Occipital lobe (tissue), 3 donors: ENCODE measurements at places on chromosomes 3 and 15.

GRCh38 chr15:85865070-85865684 lies 70.5 kb upstream of the KLHL25 start:
- no peak for DNase-seq

DNA sequence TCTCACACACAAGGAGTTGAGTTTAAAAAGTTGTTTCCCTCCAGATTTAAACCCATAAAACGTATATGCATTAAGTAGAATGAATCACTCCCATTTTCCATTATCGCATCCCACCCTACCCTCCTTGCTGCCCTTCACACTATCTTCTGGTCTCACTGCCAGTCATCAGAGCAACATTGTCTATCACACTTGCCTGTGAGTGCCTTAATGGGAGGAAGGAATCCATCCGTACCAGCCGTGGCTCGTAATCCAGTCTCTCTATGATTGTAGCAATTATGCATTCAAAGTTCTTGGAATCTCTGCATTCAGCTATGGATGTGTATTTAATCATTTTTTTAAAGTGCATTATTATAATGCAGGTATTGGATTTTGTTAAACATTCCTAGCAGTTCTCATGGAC lies 1.9 kb downstream of the TMEM266 start:
- no peak for DNase-seq

DNA sequence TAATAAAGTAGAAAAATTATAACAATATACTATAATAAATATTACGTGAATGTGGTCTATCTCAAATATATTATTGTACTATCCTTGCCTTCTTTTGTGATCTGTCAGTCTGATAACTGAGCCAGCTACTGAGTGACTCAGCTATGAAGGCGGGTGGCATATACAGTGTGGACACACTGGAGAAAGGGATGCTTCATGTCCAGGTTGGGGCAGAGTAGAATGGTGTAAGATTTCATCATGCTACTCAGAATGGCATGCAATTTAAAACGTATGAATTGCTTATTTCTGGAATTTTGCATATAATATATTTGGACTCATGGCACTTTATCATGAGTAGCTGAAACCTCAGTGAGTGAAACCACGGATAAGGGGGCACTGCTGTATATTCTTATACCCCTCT lies 172.9 kb upstream of the TBC1D5 start:
- no peak for DNase-seq

DNA sequence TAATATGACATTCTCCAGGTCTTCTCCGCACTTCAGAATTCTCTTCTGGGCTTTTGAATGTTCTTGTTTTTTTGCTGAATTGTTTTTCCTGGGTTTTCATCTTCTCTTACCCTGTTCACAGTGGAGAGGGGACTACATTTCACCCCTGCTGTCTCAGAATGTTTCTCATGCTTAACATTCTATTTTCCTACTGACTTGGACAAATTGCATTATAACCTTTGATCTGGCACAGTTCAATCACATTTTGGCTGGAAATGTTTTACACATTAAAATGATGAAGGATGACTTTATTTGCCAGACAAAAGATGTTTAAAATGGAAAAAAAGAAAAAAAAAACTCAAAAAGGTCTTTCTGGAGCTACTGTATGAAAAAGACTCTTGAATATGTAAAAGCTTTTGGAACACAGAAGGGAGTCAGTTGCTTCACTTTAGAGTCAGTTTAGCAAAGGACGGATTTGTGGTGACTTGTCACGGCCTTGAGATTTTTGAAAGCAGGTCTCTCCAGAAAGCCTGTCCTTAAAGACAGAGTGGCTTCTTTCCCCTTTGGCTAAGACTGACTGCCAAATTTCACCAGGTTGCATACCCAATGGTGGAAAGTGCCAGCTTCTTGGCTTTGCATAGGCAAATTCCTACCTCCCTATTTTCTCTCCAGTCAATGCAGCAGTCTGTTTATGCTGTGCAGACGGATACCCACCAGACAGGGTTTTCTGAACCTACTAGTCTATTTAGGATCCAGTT lies 401.0 kb upstream of the TBL1XR1 start:
- DNase-seq, result no peak

DNA sequence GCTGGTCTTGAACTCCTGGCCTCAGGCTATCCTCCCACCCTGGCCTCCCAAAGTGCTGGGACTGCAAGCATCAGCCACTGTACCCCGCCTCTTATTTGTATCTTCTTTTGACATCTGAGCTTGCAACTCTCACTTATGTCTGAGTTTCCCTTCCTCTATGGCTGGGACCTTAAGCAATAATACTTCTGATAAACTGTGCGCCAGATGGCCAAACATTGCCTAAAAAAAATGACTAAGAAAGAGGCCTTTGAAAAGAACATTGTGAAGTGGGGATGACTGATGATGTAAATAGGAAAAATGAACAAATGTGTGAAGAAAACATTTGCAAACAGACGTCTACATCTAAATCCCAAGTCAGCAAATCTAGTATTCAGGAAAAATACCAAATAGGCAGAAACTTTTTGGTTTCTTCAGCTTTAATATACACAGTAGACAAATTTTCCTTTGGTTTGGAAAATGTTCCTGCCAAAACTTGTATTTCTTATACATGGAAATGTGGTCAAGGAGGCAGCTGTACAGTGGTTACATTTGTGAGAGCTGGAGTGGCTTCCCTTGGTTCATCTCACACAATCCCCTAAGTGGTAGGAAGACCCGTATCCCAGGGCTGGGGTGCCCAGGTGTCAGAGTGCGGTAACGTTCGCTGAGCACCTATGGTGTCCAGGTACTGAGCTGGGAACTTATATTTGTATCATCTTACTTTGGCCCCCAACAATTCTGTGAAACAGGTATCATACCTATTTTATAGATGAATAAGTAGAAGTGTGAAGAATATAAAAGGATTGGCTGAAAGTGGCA lies 11.6 kb upstream of the TFRC start:
- DNase-seq, result no peak

- no peak for DNase-seq
Measured at GRCh38 chr15:87155771-87156170, 1076.1 kb downstream of the AGBL1 start.

DNA sequence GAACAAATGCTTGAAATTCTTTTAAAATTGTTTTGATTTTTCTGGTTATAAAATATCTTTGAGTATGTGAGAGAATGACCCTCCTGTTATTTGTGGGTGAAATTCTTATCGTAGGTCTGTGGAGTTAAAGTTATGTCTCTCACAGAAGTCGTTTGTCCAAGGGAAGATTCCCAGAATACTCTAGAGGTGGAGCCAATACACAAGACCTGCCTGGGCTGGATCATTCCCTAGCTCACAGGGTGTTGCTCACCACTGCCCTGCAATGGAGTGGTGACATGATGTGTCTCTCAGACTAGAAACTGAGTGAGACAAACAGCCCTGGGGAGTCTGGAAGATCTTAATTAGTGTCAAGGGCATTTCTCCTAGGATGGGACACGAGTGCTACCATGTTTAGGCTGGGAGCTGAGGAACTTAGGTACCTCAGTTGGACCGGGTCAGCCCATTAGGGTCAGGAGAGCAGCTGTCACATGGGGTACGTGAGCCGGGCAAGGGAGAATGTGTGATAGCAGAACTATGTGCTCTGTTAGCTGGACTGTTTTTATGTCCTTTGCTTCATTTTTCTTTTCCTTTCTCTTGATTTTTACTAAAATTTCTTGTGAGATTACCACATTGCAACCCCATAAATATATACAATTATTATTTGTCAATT lies 53.6 kb upstream of the MYO5C start:
- DNase-seq, result no peak

DNA sequence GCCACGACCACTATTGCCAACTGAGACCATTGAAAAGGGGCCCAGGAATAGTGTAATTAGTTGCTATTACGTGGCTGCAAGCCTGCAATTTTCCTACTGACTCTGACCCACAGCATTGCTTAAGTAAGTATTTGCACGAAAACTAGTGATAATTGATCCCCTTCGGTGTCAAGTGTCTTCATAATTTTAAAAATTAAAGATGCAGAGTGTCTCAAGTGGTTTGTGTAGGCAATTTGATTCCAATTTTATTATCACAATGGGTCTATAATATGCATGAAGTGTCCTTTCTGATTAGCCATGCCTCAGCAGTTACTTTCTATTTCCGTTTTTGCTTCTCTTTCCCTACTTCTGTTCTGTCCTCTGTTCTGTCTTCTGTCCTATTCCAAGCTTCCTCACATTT lies 259.2 kb downstream of the C3orf38 start:
- DNase-seq, result no peak
